Right cardiac atrium (tissue), 5 donors: ENCODE measurements at places on chromosomes 1 and 21.
A peak's percentile ranks its signal among the peaks of the same experiment; 100 is the strongest.

DNA sequence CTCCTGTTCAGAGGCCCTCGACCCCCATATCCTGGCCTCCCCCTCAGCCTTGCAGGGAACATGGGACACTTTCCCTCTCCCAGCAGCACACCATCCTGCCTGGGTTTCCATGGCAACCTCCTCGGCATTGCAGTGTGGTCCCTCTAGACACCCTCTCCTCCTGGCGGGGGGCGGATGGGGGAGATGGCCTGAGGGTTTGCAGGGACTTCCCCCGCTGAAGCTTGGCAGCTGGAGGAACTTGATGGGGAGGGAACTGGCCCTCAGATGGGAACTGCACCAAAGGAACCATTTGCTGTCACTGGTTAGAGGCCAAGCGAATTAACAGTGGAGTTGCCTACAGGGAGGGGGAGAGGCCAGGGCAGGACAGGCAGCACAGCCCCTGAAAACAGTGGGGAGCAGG is 28.7 kb downstream of the RIMS3 start:
- no peak for DNase-seq

GRCh38 chr1:203028067-203028783 is 1.9 kb downstream of the PPFIA4 start:
- no peak for DNase-seq

GRCh38 chr1:228899421-228899956 is 164.2 kb downstream of the RHOU start:
- no peak for DNase-seq

DNA sequence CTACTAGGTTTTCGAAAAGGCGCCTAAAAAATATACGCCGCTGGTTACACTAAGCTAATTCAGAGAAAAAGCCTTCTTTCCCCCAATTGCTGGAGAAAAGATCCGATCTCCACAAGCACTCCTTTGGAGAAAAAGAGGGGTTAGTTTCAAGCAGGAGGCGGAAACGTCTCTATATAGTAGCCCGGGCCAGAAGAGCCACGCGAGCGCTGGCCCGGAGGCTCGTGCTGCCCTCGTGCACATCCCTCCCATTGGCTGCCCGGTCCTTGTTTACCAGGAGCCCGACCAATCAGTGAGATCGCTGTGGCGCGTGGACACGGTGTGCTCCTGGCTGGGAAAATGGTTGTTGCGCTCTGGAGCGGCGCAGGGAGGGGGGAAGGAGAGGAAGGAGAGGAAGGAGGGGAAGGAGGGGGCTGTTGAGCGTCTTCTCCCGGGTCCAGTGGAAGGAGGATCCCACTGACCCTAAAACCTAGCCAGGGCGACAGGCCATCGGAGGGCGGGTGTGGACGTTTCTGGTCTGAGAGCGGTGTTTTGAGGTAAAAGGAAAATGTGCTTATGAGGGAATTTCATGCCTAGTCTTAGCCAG is at the start of gene TXNIP:
TXNIP (minus strand) TSS at position 147 of the 583 bp plus-strand sequence. CDS start 313 bp downstream, outside the sequence.
- peak; percentile 99 for DNase-seq

- DNase-seq, result no peak
Measured at GRCh38 chr1:11142618-11143391, 43.1 kb upstream of the EXOSC10 start.

GRCh38 chr21:36203603-36203889 is 46.9 kb downstream of the DOP1B start:
- no peak for DNase-seq

DNA sequence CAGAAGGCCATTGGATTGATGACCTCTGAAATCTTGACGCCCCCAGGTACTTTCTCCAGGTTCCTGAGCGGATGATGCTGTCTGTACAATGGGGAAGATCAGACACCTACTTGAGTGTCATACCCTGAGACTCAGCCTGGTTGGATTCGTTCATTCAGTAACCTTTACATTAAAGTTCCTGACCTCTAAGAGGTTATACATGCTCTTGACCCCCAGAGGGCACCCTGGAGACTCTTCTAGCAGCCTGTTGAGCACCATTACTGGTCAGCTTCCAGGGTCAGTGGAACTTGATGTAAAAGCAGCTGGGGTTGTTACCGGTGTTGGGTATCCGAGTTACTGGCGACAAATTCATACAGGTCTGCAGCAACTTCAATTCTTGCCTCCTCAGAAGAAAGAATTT is 114.3 kb upstream of the ZNF678 start:
- DNase-seq, result no peak

- peak; percentile 53 for DNase-seq
Measured at GRCh38 chr1:21269461-21270085, 20.7 kb downstream of the ECE1 start.

DNA sequence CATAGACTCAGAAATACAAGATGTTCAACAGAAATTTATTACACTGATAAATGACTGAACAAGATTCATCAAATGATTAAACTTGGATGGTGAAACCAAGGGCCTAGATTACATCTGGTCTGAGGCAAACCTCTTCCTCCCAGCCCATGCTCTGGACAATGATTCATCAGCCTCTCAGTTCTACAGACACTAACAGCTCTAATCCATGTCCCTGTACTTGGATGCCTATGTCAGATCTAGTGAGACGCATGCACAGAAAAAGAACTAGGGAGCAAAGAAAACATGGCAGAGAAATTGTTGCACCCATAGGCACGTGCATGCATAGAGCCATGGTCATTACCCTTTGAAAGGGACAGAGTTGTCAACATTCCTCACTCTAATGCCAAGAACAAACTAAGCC is 250.1 kb downstream of the KCNH1 start:
- DNase-seq, result no peak

DNA sequence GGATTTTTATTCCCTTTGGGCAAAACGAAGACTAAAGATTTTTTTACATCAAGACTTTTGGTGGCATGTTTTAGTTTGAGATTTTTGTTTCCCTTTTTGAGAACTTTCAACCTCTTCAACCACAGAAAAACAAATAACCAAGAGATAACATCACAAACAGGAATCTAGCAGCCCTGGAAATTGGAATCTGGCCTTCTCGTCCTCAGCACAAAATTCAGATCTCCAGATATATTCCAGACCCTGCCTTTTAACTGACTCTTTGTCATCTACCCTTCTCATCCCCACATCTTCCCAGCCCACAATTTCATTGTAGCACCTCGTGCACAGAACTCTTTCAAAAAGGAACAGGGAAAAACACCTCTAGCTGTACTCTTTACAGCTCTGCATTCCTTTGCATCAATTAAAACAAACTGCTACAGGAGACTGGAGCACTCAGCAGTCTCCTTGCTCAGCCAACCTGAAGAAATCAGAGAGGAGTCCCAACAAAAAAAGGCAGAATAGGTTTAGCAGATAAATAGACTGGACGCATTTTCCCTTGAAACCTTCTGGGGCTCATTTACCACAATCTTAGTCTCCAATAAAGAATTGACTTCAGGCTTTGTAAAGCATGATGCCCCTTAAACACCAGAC is 251.0 kb downstream of the TTLL7 start:
- no peak for DNase-seq

- DNase-seq, result peak; percentile 55
Measured at GRCh38 chr1:118973531-118974137, 14.5 kb downstream of the TBX15 start.

GRCh38 chr1:205014783-205015182 is 28.2 kb upstream of the CNTN2 start:
- no peak for DNase-seq

GRCh38 chr1:192973202-192973601 is 86.0 kb downstream of the UCHL5 start:
- no peak for DNase-seq

- no peak for DNase-seq
Measured at GRCh38 chr1:85116856-85117255, 68.6 kb upstream of the MCOLN3 start.

GRCh38 chr1:198542632-198543031 is 2.2 kb upstream of the ATP6V1G3 start:
- no peak for DNase-seq

DNA sequence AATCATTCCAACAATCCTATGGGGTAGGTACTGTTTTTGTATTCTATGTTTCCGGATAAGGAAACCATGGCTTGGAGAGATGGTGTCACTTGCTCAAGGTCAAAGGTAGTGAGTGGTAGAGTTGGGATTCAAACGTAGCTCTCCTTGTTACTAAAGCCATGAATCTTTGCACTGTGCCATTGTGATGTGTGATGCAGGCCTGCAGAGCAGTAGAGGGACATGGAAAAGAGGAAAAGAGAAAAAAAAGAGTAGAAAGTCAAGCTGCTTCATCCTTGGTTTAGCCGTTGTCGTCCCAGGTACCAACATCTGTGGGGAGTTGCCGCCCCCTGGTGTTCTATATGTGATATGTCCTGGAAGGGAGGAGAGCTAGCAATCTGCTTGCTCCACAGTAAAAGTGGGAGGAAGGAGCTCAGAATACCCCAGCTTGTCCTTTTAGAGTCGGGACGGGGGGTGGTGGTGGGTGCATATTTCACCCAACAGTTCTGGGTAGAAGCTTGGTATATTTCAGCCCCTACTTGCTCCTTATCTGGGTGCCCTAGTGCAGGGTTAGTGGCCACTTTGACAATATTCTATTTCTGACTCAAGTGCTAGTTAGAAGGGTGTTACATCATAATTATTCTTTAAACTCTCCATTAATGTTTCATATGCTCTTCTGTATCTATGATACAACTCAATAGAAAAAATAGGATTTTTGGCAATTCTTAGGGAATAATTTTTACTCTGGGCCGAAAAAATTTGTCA is 98.4 kb downstream of the EBNA1BP2 start:
- DNase-seq, result peak; percentile 80

DNA sequence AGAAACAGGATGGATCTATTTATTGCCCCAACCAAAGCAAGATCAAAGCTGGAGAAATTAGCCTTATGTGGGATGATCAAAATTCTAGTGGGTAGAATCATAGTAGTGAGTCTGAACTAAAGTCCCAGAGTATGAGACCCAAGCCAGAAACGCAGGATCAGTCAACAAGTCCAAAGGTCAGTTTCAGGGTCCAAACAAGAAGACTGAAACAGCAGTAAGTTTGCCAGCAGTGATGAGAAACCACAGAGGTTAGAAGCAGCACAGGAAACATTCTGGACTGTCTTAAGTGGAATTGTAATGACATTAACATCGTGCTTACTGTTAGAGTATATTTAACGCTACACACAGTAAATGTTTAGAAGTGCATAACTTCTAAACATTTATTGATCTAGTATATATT is 251.0 kb downstream of the LRRIQ3 start:
- no peak for DNase-seq

- DNase-seq, result no peak
Measured at GRCh38 chr1:204417074-204417997, 5.7 kb upstream of the PPP1R15B start.

DNA sequence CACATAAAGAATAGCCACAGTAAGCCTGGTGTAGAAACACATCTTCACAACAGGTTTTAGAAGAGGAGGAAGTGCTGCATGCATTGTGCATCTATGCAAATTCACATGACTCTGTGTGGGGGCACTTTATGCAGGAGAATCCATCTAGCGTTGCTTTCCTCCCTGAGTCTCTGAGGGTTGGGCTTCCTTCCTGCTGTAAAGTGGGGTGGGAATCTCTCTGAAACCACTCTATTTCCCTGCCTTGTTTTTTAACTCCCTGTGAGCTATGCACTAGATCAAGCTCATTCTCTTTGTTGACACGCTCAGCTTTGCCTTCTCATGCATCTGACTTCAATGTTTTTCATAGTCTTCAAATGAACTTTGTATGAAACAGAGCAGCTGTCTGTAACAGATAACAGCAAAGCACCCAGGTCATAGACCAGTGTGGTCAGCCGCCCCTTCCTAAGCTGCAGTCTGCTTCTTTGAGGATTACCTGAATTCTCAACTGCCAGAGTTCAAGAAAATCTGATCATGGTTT is 102.7 kb upstream of the DPH5 start:
- DNase-seq, result no peak

GRCh38 chr1:94865360-94865759 is 45.2 kb downstream of the SLC44A3 start:
- DNase-seq, result no peak

- no peak for DNase-seq
Measured at GRCh38 chr1:192158181-192158580, at the start of gene RGS18. Gene RGS18 (plus strand): TSS chr1:192158462. CDS start chr1:192158638, 176 bp downstream.

DNA sequence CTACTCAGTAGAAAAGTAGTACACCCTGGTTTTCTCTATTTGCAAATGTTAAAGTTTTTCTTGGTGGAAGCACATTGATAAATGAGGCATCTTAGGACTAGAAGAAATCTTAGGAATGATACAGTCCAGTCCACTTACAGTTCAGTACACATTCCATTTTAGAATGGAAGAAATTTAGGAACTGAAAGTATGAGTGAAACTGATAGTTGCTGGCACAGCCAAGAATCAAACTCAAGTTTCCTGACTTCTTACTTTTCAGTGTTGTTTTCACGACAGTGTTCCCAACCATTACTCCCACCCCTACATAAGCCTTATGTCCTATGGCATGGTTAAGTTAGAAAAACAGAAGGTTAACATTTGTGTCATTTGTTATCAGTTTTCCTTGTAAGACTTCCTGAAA is 258.5 kb downstream of the BACH1 start:
- DNase-seq, result no peak

GRCh38 chr1:207892764-207893163 is 18.2 kb downstream of the CD34 start:
- DNase-seq, result no peak

- DNase-seq, result no peak
Measured at GRCh38 chr1:35049116-35049515, 17.4 kb upstream of the ZMYM6 start.

- no peak for DNase-seq
Measured at GRCh38 chr1:94554580-94554979, 13.0 kb upstream of the F3 start.

- DNase-seq, result peak; percentile 43
Measured at GRCh38 chr1:21239221-21239620, 51.0 kb downstream of the ECE1 start.

DNA sequence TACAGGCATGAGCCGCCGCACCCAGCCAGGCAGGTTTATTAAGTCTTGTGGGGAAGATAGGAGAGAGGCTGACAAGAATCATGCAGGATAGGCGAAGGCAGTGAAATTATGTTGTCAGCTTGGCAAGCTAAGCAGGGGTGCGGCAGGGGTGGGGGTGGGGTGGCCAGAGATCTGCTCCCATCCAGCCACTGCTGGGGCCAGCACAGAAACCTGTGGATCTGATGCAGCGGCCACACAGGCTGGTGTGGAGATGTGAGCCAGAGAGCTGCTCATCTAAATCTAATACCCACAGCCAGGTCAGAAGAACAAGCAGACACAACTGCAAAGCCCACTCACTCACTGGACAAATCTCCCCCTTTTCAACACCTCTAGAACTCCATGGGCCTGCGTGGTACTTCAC is 68.7 kb downstream of the KCTD3 start:
- no peak for DNase-seq

- DNase-seq, result no peak
Measured at GRCh38 chr1:180947901-180948640, 35.4 kb downstream of the KIAA1614 start.

GRCh38 chr1:151760597-151761385 is 2.5 kb downstream of the MRPL9 start:
- DNase-seq, result no peak

DNA sequence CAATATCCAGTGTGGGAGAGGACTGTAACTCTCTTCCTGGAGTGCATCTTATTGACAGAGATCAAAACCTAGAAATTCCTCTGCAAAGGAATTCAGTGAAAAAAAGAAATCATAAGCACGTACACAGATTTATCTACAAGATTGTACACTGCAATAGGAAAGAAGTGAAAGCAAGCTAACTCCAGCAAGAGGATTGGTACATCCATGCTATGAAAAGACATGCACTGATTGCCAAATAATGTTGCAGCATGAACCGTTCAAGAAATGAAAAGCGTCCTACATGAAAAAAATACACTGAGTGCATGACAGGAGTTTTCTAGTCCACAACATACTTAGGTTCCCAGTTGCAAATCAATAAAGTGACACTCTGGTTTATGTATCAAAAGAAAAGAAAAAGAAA is 1.9 kb upstream of the MGST3 start:
- DNase-seq, result no peak

- no peak for DNase-seq
Measured at GRCh38 chr1:220227393-220227792, 44.9 kb downstream of the RAB3GAP2 start.

GRCh38 chr1:212774584-212774983 is 17.0 kb downstream of the NSL1 start:
- DNase-seq, result no peak
